GM04503 (cell line): ENCODE measurements at places on chromosomes 1 and 21.

GRCh38 chr1:172482044-172482443 is 38.2 kb upstream of the PIGC start:
- DNase-seq: no peak

DNA sequence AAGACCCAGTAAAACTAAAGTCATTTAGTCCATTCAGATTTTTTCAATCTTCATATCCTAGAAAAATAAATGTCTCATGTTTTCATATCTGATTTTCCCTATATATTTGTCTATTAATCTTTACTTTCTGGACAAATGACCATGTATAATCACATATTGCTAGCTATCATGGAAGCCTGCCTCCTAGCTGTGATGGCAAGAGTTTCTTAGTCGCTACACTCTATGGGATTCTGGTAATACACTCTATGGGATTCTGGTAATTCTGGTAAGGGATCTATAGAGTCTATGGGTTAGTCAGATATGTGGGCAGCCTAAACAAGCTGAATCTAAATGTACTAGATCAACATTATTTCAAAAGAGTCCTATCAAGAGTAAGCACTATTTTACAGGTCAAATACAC is 198.7 kb upstream of the LHX8 start:
- no peak for DNase-seq

GRCh38 chr1:15113146-15113545 is 40.4 kb upstream of the TMEM51 start:
- DNase-seq: no peak

- DNase-seq: no peak
Observed at GRCh38 chr1:39061951-39062350, 35.8 kb downstream of the NDUFS5 start.

DNA sequence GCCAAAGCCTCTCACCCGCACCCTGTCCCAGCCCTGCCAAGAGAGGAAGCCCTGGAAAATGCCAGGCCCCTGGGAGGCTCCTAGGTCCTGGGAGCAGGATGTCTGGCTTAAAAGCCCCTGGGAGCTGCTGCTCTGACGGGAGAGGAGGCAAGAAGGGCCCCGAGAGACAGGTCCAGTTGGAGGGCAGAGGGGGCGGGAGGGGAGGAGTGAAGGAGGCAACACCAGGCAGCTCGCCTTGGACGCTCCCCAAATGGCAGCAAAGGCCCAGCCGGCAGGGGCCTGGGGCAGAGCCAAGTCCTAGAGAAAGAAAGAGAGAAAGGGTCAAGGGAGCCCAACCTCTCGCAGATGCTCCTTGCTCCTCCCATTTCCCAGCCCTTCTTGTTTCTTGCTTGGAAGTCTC is 6.8 kb downstream of the ETV3L start:
- no peak for DNase-seq

DNA sequence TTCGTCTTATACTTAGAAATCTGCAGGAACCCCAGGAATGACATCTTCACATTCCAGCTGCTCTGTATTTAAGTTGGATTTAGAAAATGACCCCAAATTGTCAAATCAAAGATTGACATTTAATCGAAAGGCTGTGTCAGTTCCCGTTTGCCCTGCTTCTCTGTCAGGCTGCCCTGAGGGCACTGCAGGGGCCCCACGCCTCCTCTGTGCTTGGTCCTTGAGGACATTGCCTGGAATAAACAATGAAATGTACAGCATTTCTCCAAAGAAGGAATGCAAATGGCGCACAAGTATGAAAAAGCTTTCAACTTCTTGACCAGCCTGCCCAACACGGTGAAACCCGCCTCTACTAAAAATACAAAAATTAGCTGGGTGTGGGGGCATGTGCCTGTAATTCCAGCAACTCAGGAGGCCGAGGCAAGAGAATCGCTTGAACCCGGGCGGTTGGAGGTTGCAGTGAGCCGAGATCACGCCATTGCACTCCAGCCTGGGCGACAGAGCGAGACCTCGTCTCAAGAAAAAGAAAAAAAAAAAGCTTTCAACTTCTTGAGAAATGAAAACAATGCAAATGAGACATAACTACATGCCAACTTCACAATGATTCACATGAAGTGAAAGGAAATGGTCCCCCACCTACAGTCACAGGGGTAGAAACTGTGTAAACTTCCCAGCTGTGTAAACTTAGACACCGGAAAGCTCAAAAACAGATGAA is 3.0 kb downstream of the TMPRSS3 start:
- DNase-seq: no peak

DNA sequence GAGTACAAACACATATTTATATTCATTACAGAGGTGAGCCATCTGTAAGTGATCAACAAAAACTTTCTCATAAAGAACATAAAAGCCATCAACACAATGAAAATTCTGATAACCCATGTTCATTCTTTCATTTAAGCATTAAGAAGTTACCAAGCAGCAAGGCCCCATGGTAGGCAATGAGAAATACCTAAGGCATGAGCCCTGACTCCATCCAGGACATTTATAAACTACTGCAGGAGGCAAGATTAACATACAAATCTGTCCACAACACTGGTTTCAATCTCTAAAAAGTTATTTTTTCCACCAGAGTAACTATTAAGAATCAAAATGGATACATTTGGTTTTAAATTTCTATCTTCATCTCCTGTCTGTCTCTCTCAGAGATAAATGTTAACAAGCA is 76.1 kb downstream of the SIPA1L2 start:
- no peak for DNase-seq

DNA sequence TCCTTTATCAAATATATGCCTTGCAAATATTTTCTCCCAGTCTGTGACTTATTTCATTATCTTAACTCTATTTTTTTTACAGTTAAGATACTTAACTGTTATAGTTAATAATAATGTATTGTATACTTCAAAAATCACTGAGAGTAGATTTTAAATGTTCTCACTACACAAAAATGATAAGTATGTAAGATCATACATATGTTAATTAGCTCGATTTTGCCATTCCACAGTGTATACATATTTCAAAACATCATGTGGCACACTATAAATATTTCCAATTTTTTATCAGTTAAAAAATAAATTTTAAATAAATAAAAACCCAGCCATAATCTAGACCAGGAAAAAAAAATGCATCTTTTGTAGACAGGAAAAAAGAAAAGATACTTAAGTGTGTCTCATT is 27.2 kb downstream of the CTTNBP2NL start:
- DNase-seq: no peak

- peak; percentile 77 for DNase-seq
Observed at GRCh38 chr1:235972311-235972689, 92.6 kb downstream of the NID1 start.

DNA sequence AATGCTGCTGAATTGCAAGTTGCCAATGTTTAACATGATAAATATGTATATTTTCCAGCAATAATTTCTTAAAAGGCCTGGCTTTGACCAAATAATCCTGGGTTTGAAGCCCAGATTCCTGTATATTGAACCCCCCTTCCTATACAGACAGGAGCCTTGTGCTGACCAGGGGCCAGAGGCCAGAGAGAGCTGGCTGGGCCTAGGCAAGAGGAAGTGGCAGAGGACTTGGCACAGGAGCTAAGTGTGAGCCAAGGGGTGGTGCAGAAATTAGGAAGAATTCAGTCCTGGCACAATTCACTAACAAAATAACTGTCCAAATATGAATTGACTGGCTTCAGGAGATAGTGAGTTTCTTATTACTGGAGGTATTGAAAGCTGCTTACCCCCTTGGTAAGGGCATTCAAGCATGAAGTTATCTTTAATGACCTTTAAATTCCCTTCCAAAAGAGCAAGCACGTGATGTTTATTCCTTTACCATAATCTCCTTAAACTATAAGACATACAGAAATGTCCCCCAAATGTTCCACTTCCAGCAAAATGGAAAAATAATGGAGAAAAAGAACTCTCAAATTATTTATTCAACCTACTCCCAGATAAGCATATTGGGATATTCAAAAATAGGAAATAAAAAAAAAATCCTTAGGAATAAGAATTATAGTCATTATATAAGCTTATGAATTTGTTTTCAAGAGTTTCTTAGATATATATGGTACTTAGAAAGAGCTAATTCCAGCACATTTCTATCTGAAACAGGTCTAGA is 26.6 kb downstream of the NIBAN1 start:
- no peak for DNase-seq

DNA sequence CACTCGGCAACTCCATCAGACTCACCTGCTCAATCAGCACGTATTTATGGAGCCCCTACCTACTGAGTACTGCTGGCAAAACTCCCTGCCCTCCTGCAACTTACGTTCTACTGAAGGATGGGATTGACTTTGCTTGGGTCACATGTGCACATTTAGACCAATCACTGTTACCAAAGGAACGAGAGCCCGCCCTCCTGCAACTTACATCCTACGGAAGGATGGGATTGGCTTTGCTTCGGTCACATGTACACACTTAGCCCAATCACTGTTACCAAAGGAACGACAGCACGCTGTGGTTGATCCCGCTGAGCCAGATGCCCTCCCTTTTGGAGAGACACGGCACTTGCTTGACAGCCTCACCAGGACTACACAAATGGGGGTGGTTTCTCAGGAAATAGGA is 46.0 kb downstream of the UBIAD1 start:
- no peak for DNase-seq

DNA sequence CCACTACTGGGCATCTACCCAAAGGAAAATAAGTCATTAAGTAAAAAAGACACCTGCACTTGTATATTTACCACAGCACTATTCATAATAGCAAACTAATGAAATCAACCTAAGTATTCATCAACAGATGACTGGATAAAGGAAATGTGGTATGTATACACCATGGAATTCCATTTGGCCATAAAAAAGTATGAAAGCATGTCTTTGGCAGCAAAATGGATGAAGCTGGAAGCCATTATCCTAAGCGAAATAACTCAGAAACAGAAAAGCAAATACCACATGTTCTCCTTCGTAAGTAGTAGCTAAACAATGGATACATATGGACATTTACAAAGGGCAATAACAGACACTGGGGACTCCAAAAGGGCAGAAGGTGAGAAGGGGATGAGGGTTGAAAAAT is 485.7 kb upstream of the BRINP3 start:
- DNase-seq: no peak

DNA sequence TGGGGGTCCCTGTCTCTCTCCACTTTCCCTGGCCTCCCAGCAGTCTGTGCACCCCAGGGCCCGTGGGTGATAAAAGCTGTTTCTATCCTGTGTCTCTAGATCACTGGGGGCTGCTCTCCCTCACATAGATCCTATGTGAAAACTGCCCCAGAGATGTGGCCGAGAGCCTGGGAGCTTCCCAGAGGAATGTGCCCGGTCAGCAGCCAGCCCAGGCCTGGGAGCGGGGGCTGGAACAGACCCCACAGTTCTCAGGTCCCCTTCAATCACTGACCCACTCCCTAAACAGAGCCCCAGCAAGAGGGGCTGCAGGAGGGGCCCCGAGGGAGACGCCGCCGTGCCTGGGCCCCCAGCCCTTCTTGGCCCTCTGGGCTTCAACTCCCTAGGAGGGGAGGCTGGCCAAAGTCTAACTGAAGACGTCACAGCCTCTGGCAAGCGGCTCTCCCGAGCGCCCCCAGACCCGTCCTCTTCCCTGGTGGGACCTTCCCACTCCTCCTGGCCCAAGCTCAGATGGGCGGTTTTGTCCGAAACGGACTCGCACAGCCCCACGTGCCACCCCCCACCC is 403 bp downstream of the MXRA8 start:
- no peak for DNase-seq

DNA sequence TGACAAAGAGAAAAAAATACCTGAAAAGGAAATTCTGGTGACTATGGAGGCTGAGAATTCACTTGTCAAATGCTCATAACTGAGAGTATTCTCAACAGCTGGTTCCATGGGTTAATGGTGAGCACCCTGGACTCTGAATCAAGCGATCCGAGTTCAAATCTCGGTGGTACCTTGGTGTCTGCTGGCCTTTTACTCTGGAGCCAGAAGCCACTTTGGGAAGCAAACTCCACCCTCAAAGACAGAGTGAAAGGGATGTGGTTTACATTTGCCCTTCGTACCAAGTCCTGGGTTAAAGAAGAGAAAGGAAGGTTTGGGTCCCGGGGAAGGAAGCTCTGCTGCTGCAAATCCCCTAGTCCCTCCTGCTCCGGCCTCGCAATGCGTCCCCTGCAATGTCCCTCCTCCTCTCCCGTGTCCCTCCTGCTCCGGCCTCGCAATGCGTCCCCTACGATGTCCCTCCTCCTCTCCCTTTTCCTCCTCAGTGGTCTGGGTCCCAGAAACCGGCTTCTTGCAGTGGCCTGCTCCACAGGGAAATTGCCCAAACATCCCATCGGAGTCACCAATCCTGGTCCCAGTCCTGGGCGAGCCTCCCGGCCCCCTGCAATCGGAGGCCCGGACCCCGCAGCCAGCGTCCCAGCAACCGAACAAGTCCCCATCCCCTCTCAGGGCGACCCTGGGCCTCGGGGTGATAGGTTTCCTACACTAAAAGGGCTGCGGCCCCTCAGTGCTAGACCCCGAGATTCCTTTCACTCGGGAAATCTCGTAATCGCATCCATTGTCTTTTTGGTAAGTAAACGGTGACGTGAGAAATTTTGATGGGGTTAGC is 129.4 kb downstream of the PPIAL4G start:
- peak; percentile 31 for DNase-seq

DNA sequence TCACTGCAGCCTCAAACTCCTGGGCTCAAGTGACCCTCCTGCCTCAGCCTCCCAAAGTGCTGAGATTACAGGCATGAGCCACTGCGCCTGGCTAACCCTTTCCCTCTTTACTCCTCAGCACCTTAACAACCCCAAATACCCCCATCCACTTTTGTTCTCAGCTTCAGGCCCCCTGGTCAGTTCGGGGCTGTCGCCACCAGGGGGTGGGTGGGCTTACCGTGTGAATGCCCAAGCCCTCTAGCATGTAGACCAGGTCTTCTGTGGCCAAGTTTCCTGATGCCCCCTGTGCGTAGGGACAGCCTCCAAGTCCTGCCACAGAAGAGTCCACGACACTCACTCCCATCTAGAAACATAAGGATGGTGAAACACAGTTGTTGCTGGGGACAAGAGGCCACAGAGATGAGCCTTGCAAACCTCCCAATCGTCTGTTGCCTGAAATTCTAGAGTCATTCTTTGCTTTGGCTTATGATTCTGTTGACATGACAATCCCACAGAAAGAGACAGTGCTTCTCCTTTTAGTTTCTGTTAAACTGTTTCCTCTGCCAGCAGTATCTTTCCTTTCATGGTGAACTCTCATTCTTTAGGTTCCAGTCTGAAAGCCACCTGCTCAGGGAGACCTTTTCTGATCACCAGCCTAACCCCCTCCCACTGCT is 3.8 kb upstream of the GALE start:
- no peak for DNase-seq

- DNase-seq: peak; percentile 19
Observed at GRCh38 chr1:204565617-204566582, 49.7 kb downstream of the MDM4 start.

GRCh38 chr1:163071405-163072255 is 2.5 kb downstream of the RGS4 start:
- DNase-seq: no peak

GRCh38 chr1:9058465-9058864 is 11.0 kb downstream of the SLC2A5 start:
- no peak for DNase-seq

GRCh38 chr1:15882665-15883064 is 35.2 kb downstream of the SPEN start:
- DNase-seq: no peak

DNA sequence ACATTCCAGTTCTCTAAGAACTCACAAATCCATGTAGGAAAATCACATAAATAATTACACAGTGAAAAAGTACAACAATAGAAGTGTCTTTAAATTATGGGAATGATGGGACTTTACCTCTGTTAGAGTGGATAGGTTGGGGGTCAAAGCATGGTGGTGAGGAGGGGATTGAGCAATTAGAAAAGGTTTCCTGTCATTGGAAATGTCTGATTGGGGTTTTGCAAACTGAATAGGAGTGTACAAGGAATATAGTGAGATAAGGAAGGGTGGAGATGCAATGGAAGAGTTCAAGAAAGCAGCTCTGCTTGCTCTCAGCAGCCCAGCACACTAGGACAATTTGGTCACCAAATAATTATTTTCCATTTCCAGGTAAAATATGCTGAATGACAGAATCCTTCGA is 238.8 kb downstream of the ST6GALNAC3 start:
- DNase-seq: no peak
